Muscle of leg (tissue), 16 donors: ENCODE measurements at places on chromosomes 7 and 10. TPM values are rescaled to one million over a fixed set of nuclear protein-coding genes. Genes with fewer than 3 reads are reported as not detected.

- H3K27me3 ChIP-seq: no peaks in the 10 kb centered on the region
- H3K4me1 ChIP-seq: no peaks in the 10 kb centered on the region
- peak; percentile 77 for DNase-seq
- H3K36me3 ChIP-seq: no peaks in the 10 kb centered on the region
- H3K4me3 ChIP-seq: no peak overlapping the region
- H3K27ac ChIP-seq: no peak overlapping the region
Measured at GRCh38 chr7:137388916-137389315, 45.4 kb upstream of the PTN start.

DNA sequence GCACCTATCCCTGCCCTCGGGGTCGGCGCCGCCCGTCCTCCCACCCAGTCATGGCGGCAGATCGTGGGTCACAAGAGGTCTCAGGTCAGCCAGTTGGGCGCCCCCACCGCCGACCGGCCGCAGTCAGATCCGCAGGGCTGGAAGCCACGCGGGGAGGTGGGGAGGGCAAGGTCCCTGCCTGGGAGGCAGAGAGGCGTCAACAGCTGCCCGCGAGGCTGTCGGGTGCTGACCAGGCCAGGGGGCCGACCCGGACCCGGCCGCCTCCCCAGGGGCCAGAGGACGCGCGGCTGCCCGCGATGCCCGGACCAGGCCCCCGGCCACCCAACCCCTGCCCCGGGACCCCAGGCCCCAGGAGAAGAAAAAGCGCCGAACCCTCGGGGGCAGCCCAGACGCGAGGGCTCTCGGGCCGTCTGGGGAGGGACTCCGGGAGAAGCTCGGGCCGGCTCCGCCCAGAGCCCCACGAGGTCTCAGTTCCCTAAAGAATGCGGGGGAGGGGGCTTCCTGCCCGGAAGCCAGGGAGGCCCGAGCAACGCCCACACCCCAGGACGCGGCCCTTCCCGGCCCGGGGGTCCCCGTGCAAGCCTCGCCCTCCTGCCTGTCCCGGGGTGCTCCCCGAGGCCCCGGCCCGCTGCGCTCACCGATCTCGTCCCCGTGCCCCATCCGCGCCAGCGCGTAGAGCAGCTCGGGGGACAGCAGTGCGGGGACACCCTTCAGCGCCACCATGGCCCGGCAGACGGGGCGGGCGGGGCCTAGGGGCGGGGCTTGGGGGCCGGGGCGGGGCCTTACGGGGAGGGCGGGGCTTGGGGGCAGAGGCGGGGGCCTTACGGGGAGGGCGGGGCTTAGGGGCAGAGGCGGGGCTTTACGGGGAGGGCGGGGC lies at the start of gene FUOM:
Gene FUOM, minus strand, starts transcription at position 735 of the 877 bp plus-strand sequence. Its CDS starts 12 bp downstream, at position 723.
- H3K36me3 ChIP-seq: peaks cover 11% of the 10 kb centered on the region
- peak; percentile 75 for DNase-seq
- H3K4me3 ChIP-seq: peak within 1 kb of the TSS; percentile 42
- H3K27me3 ChIP-seq: no peaks in the 10 kb centered on the region
- peaks cover 13% of the 10 kb centered on the region for H3K4me1 ChIP-seq

- H3K36me3 ChIP-seq: no peaks in the 10 kb centered on the region
- H3K27ac ChIP-seq: no peak overlapping the region
- DNase-seq: no peak
- no peaks in the 10 kb centered on the region for H3K27me3 ChIP-seq
- H3K4me3 ChIP-seq: no peak overlapping the region
Measured at GRCh38 chr7:147022056-147022455, 905.5 kb downstream of the CNTNAP2 start.

GRCh38 chr10:61039868-61040267 lies 95.9 kb upstream of the RHOBTB1 start:
- H3K36me3 ChIP-seq: no peaks in the 10 kb centered on the region
- no peak overlapping the region for H3K27ac ChIP-seq
- no peak for DNase-seq

DNA sequence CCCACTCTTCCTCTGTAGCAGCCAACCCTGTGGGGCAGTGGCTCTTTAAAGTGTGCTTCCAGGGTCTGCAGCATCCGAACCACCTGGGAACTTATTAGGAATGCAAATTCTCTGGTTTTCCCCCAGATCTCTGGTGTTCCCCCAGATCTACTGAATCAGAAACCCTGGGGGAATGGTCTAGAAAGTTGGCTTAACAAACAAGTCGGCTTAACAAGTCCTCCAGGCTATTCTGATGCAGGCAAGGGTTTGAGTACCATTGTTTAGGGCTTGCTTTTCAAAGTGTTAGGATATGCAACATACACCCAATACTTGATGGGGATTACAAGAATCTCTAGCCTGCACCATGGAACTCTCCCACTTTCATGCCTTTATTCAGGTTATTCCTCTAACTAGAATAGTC lies 126.3 kb downstream of the RALA start:
- peaks cover 9% of the 10 kb centered on the region for H3K4me1 ChIP-seq
- no peak for DNase-seq
- H3K27me3 ChIP-seq: no peaks in the 10 kb centered on the region
- no peak overlapping the region for H3K4me3 ChIP-seq
- no peak overlapping the region for H3K27ac ChIP-seq
- H3K36me3 ChIP-seq: no peaks in the 10 kb centered on the region

The CAV2 gene
- polyA plus RNA-seq: 39.0 TPM
